ENCODE measurements at places on chromosomes 5 and 9. TPM values are rescaled to one million over a fixed set of nuclear protein-coding genes. Genes with fewer than 3 reads are reported as not detected.

The LHX3 gene
- not detected for total RNA-seq

The SARDH gene
- 4.2 TPM for total RNA-seq

The NPR3 gene
- 3.6 TPM for total RNA-seq

The PLK2 gene
- 123 TPM for total RNA-seq

The OSTF1 gene
- total RNA-seq: 9.8 TPM

The WNT8A gene
- total RNA-seq: not detected

The CDHR2 gene
- 0.18 TPM for total RNA-seq

The PCDHA1 gene
- total RNA-seq: 7.5 TPM

The RHOBTB3 gene
- 172 TPM for total RNA-seq

Data from cerebellum (tissue), 4 donors.